Fibroblast of upper back skin (primary cell): ENCODE measurements at places on chromosomes 2 and 18.

- no peak for DNase-seq
Observed at GRCh38 chr2:190696792-190697398, 48.0 kb downstream of the NAB1 start.

- no peak for DNase-seq
Observed at GRCh38 chr2:212911011-212911410, 240.4 kb downstream of the IKZF2 start.

DNA sequence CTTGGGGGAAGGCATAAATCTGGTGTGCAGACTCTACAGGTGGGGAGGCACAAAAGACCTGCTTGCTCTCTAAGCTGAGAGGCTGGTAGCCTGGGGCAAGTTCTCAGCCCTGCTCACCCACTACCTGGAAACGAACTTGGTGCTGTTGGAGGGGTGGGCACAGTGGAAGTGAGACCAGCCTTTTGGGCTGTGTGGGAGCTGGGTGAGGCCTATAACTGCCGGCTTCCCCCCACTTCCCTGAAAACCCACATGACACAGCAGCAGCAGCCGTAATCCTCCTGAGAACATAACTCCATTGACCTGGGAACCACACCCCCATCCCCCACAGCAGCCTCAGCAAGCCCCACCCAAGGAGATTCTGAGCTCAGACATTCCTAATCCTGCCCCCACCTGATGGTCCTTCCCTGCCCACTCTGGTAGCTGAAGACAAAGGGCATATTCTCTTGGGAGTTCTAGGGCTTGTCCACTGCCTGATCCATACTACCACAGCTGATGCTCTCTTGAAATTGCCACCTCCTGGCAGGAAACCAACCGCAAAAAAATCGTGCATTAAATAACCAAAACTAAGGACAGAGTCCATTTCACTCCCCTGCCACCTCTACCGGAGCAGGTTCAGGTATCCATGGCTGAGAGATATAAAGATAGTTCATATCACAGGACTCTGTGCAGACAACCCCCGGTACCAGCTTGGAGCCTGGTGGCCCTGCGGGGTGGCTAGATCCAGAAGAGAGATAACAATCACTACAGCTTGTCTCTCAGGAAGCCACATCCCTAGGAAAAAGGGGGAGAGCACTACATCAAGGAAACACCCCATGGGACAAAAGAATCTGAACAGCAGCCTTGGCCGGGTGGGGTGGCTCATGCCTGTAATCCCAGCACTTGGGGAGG, 178.1 kb downstream of the NDUFA10 start:
- DNase-seq, result no peak

- no peak for DNase-seq
Observed at GRCh38 chr2:146748046-146748445, 1096.8 kb upstream of the ACVR2A start.
